ENCODE measurements at places on chromosomes 5 and 9. TPM values are rescaled to one million over a fixed set of nuclear protein-coding genes. Genes with fewer than 3 reads are reported as not detected.

ZNF483 gene
- total RNA-seq, result 0.40 TPM

PCDHGA3 gene
- 0.08 TPM for total RNA-seq

SLC25A46 gene
- 66.6 TPM for total RNA-seq

ORM2 gene
- total RNA-seq, result 0.64 TPM

CCDC187 gene
- not detected for total RNA-seq

ACTBL2 gene
- total RNA-seq, result not detected

Measured in GM12878 (cell line).